ENCODE measurements at places on chromosomes 16 and 17.

- DNase-seq: no peak
These were observed at the start of gene DOC2B for GRCh38 chr17:181245-182049. Gene DOC2B, minus strand, starts transcription at chr17:181650. Its CDS starts 171 bp downstream, at chr17:181479.

GRCh38 chr17:39238311-39238972 lies 12.7 kb upstream of the STAC2 start:
- peak; percentile 20 for DNase-seq

- no peak for DNase-seq
These were observed 105.8 kb upstream of the PMFBP1 start for GRCh38 chr16:72277749-72278148.

- DNase-seq: no peak
These were observed 270.6 kb downstream of the FTO start for GRCh38 chr16:53974484-53975080.

- DNase-seq: no peak
These were observed 132.2 kb downstream of the IRF8 start for GRCh38 chr16:86031141-86031678.

- DNase-seq: no peak
These were observed 26.9 kb upstream of the ZNF750 start for GRCh38 chr17:82866590-82867191.

- no peak for DNase-seq
These were observed 17.6 kb downstream of the SRCIN1 start for GRCh38 chr17:38587947-38588787.

- DNase-seq: no peak
These were observed 34.4 kb upstream of the ZNF750 start for GRCh38 chr17:82874011-82874835.

GRCh38 chr16:11401161-11402050 lies 56.1 kb downstream of the RMI2 start:
- DNase-seq: no peak

- no peak for DNase-seq
These were observed 81.6 kb upstream of the CHMP6 start for GRCh38 chr17:80910043-80910442.

DNA sequence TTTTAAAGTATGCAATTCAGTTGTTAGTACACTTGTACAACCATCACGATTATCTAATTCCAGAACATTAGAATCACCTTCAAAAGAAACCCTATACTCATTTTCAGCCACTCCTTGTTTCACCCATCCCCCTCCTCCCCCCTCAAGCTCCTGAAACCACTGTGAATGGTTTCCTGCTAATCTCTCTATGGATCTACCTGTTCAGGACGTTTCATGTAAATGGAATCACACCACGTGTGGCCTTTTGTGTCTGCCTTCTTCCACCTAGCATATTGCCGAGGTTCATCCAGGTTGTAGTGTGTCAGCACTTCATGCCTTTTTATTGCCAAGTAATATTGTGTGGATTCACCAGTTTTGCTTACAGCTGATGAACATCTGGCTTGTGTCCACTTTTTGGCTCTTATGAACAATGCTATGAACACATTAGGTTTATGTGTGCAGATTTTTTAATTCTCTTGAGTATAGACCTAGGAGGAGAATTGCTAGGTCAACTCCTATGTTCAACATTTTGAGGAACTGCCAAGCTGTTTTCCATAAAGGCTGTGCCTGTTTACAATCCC lies 17.8 kb downstream of the EIF4A3 start:
- DNase-seq: no peak

- no peak for DNase-seq
These were observed 543 bp downstream of the TXNDC11 start for GRCh38 chr16:11742093-11742535.

GRCh38 chr16:86887416-86887815 lies 309.1 kb downstream of the FOXL1 start:
- DNase-seq: no peak

- DNase-seq: no peak
These were observed 4.0 kb upstream of the WNT3 start for GRCh38 chr17:46822388-46822921.

- no peak for DNase-seq
These were observed 15.8 kb upstream of the IGFALS start for GRCh38 chr16:1809281-1809801.

- no peak for DNase-seq
These were observed 23.2 kb upstream of the NTN1 start for GRCh38 chr17:8997994-8998628.

DNA sequence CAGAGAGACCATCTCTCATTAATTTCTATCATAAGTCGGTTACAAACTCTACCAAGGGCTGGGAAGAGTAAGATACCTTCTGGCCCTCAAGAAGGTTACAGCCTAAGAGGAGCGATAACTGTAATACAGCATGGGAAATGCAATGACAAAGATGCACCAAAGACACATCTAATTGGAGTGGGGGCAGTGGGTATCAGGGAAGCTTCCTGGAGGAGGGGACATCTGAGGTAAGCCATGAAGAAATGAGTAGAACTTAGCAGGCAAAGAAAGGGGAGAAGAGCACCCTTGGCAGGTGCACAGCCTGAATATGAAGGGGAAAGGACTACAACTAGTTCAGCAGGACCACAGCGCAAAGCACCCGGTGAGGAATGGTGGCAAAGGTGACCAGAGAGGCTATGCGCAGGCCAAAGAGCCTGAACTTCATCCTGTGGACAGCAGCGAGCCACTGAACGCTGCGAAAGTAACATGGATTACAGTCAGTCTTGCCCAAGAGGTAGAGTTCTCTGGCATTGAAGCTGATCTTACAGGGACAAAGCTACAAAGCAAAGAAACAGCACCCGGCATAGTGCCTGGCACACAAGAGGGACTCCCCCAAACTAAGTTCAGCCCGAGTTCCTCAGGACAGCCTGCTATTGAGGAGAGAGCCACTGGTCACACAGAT lies 2.8 kb downstream of the TBC1D10B start:
- no peak for DNase-seq

DNA sequence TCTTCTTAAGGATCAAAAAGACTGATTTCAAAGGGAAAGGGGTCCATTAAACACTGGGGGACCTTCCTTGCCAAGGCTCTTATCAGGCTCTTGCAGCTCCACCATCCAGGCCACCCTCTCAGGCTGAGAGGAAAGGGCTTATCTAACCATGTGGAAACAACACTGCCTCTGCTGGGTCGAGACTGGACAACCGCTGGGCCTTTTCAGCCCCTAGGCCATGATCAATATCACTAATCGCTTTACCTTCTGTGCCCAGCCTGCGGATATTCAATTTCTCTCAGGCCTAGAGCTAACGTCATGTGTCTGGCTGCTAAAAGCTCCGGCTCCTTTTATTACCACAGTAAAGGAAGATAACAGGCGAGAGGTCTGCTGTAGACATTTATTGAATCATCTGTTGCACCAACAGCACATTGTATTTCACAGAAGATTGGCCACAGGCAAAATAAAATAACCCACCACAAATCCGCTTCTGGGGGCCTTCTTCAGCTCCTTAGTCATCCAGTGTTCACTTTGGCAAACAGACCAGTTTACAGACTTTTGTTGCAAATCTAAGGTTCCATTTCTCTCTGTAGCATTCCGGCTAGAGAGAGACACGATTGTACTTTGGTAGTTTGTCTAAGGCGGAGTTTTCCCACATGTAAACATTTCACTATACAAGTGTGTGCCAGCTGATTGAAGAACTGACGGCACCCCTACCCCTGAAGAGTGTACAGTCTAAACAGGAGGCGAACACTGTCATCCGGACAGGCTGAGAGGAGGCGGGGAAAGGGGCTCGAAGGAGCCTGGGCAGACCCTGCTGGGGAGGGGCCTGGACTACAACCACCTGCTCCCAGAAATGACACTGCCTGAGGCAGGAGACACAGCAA lies 13.9 kb downstream of the CYB561 start:
- DNase-seq: no peak

GRCh38 chr17:39769974-39770587 lies 32.3 kb downstream of the GRB7 start:
- DNase-seq: peak; percentile 77

DNA sequence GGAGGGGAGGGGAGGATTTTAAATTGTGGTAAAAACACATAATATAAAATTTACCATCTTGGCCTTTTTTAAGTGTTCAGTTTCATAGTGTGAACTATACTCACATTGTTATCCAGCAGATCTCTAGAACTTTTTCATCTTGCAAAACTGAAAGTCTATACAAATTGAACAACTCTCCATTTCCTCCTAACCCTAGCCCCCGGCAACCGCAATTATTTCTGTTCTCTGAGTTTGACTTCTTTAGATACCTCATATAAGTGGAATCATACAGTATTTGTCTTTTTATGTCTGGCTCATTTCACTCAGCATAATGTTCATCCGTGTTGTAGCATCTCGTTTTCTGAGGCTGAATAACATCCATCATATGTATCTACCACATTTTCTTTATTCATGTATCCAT lies 30.0 kb upstream of the MRTFB start:
- DNase-seq: no peak

GRCh38 chr17:79870540-79870939 lies 31.3 kb upstream of the CBX4 start:
- no peak for DNase-seq

GRCh38 chr17:77874303-77875050 lies 84.0 kb upstream of the TNRC6C start:
- DNase-seq: no peak

DNA sequence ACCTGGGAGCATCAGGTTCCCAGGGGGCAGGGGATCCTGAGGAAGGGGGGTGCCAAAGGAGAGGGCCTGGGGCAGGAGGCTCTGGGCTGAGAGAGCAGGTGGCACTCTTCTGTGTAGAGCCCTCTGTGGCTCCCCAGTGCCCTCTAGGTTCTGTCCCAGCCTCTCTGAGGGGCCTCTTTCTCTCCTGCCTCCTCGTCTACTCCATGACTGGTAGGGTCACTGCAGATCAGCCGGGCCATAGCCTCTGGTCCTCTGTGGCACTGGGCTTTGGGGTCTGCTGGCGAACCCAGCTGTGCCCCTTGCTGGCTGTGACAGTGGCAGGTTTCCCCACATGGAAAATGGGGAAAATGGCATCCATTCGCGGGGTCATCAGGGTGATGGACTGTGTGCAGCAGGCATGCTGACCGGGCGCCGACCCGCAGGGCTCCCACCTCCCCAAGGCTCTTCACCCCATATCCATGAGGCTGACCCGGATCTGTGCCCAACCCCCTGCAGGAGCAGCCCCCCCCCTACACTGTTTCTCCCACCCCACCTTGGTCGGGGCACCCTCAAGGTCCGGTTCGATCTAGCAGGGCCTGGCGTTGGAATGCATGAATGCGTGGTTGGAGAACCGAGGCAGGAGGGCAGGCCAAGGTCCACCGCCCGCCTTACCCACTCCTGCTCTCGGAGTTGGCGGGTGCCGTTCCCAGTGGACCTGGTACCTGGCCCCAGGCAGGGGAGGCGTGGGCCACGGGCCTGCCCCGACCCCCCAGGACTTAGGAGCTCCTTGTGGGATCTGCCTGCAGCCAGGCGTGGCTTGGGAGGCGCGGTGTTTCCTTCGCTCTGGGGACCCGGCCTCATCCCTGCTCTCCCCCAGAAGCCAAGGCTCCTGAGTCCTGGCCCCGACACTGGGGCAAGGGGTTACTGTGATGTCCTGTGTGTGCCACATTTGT lies 6.5 kb downstream of the GLIS2 start:
- DNase-seq: no peak

- DNase-seq: no peak
These were observed 37.7 kb upstream of the SREBF1 start for GRCh38 chr17:17874478-17874877.

GRCh38 chr17:66751771-66752170 lies 83.1 kb upstream of the CACNG5 start:
- DNase-seq: no peak

- DNase-seq: no peak
These were observed 29.8 kb downstream of the KIAA0513 start for GRCh38 chr16:85057212-85057889.

- no peak for DNase-seq
These were observed at the start of gene VTN for GRCh38 chr17:28370035-28370743. Gene VTN, minus strand, starts transcription at chr17:28370307. Its CDS starts 104 bp downstream, at chr17:28370203.

- DNase-seq: no peak
These were observed 55.8 kb downstream of the ZFHX3 start for GRCh38 chr16:72992142-72992601.

GRCh38 chr17:51640108-51640622 lies 379.8 kb downstream of the UTP18 start:
- DNase-seq: no peak

GRCh38 chr16:86714166-86714565 lies 135.8 kb downstream of the FOXL1 start:
- DNase-seq: no peak

DNA sequence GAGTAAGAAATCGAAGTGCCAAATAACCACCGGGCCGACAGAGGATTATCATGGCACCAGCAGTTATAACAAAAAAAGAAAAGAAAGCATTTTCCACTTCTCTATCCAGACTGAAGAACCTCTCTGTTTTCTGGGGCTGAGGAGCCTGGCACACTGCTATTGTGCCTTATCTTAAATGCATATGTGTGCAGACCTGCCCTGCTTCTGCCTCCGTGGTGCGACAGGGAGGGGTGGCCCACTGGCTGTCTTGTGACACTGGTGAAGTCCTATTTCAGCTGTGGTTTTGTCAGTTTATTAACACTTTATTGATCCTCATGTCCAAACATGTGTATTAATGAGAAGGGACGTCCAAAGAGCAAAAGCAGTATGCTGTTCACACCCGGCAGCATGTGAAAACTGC lies 55.4 kb downstream of the CDK5R1 start:
- DNase-seq: no peak

- no peak for DNase-seq
These were observed 37.0 kb downstream of the HLF start for GRCh38 chr17:55301521-55302406.

All from NCI-H2107 (cell line).